ENCODE measurements at places on chromosomes 3 and 15.

- no peak for DNase-seq
Measured at GRCh38 chr15:43958861-43959330, 132.1 kb downstream of the WDR76 start.

GRCh38 chr15:79410237-79410636 lies 21.9 kb upstream of the MINAR1 start:
- no peak for DNase-seq

GRCh38 chr3:57179580-57180410 lies 14.6 kb upstream of the IL17RD start:
- DNase-seq = no peak

DNA sequence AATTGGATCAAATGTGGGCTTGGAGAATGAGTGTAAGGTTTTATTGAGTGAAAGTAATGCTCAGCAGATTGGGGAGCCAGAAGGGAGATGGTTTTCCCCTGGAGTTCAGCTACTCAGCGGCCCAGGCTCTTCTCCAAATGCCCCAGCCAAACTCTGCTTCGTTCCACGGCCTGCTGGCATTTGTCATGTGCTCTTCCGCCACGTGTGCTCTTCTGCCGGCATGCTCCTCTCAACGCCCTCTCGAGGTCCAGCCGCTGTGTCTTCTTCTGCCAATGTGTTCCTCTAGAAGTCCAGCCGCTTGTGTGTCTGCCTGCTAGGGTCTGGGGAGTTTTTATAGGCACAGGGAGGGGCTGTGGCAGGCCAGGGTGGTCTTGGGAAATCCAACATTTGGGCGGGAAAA lies 156.8 kb downstream of the RBPMS2 start:
- DNase-seq = no peak

GRCh38 chr15:68583321-68583720 lies 4.5 kb downstream of the CORO2B start:
- no peak for DNase-seq

GRCh38 chr3:160129459-160130061 lies 95.7 kb upstream of the C3orf80 start:
- no peak for DNase-seq

DNA sequence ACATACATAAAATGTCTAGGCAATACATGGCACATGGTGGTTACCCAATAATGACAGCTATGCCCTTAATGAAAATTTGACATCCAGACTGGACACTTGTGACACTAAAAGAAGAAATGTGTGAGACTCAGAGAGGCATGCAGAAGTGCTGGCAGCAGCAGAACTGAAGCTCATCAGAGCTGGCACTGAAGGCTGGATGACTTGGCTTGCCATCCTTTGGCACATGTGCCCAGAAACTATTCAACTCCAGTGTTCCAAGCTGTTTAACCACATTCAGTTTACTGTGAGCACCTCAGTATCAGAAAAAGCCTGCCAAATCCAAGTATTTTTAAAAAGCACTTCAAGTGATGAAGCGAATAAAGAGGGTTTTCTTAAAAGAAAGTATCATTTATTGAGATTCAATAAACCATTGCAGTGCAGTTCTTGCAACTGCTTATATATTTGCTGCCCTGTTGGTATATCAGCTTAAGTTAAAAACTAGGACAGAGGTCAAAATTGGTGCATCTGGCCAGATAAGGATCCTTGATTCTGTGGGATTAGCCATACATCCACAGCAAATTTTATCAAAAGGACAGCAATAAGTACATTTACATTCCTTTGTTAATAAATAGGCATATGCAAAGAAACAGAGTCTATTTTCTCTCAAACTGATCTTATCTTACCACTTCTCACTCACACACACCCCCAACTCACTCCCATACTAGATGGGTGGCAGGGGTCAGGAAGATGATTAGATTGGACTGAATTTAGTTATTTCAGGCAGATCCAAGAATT lies 15.8 kb downstream of the IGSF11 start:
- no peak for DNase-seq

GRCh38 chr15:24766511-24767133 lies 91.0 kb downstream of the NPAP1 start:
- no peak for DNase-seq

GRCh38 chr15:72193836-72194396 lies 3.7 kb downstream of the GRAMD2A start:
- no peak for DNase-seq

DNA sequence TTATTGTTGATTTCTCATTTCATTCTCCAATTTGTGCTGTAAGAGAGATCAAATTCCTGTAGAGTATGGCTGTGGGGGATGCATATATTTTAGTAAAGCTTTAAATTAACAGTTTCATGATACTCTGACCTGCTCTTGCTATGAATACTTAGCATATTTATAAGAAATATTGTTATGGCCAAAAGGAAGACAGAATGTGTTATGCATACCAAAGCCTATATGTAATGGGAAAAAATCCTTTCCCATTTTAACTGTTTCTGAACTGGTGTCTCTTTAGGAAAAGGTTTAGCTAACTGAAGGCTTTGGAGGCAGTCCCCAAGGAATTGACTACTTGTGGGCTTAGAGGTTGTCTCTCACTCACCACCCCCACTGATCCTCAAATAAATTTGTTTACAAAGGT lies 59.2 kb downstream of the CADPS start:
- DNase-seq = no peak

DNA sequence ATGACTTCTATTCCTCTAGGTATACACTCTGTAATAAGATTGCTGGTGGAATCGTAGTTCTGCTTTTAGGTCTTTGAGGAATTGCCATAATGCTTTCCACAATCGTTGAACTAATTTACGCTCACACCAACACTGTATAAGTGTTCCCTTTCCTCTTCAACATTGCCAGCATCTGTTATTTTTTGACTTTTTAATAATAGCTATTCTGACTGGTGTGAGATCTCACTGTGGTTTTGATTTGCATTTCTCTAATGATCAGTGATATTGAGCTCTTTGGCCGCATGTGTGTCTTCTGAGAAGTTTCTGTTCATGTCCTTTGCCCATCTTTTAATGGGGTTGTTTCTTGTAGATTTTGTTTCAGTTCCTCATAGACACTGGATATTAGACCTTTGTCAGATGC lies 12.8 kb downstream of the NXPE3 start:
- DNase-seq = no peak

DNA sequence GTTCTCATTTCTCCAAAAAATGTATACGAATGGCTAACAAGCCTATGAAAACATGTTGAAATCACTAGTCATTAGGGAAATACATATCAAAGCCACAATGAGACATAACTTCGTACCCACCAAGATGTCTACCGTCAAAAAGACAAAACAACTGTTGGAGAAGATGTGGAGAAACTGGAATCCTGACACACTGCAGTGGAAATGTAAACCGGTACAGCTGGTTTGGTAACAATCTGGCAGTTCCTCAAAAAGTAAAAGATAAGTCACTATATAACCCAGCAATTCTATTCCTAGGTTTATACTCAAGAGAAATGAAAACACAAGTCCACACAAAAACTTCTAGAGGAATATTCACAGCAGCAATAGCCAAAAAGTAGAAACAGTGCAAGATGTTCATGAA lies 7.0 kb downstream of the SCAPER start:
- DNase-seq = no peak

DNA sequence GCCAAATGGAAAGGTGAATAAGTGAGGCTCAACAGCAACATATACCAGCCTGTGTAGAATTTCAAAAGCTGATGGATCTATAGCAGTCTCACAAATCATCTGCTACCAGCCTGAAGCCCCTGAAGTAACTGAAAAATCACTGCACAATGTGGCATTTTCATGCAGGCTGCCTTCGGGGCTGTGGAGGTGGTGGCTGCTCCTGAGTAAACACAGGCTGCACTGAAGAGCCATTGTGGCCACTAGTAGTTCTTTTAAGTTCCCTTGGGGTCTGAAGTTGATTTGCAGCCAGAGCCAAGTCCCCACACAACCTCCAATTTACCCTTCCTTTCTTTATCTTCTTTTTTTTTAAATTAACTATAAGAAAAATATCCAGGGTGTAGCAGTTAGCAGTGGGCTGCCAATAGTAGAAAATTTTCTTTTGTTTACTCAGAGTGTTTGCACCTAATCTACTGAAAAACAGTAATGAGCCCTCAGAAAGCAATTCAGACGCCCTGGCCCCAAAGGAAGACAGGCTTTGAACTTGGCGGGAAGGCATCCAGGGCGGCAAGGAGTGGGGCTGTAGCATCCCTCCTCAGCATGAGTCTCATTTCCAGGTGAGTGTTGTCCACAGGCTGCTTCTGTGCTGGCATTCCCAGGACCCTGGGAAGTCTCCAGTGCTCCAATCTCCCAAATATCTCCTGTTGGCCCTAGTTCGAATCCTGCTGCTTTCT lies 13.3 kb upstream of the SUSD5 start:
- DNase-seq = no peak

GRCh38 chr15:81098861-81099651 lies 35.0 kb upstream of the CFAP161 start:
- no peak for DNase-seq

DNA sequence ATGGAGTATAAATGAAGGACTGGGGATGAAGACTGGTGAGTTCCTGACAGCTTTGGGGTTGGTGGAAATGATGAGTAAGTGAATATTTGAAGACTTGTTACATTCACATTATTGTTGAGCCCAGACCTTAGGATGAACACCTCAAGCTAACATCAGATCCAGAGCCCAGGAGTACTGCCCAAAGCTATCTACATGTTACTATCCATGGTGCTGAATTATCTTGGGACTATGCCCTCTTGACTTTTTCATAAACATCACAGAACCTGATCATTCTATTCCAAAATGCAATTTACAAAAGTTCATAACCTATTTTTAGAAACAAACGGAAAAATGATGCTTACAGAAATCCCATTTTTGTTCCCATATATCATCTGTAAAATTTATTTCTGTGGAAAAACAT lies 613.3 kb downstream of the TUSC7 start:
- DNase-seq = no peak

GRCh38 chr3:34570916-34571705 lies 772.7 kb downstream of the PDCD6IP start:
- no peak for DNase-seq

- no peak for DNase-seq
Measured at GRCh38 chr15:45117308-45118130, 3.4 kb downstream of the DUOXA2 start.

DNA sequence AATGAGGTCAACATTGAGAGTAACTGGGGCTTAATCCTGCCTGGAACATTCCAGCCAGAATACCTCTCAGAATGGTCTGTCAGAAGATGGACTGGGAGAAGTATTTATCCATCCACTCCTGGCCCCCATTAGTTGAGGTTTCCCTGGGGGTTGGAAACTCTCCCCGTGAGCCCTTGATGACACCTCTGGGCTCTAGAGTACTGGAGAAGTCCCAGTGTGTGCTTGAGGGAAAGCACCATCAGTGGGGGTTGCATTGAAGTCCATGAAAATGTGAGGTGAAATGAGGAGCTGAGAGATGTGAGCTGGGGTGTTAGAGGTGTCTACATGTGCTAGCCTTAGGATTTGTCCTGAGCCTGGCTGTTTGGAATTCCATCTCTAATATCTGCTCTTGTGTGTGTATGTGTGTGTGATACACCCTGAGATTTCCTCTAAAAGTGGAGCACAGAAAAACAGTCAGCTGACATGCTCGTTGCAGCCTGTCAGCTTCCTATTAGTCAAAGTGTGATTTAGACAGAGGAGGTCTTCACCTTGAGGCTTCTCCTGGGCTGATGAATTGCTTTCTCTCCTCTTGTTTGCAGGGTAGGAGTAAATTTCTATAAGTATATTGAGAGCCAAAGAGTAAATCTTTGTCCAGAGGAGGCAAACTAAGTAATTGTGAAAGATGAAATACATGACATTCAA lies 67.6 kb downstream of the NR1D2 start:
- no peak for DNase-seq

DNA sequence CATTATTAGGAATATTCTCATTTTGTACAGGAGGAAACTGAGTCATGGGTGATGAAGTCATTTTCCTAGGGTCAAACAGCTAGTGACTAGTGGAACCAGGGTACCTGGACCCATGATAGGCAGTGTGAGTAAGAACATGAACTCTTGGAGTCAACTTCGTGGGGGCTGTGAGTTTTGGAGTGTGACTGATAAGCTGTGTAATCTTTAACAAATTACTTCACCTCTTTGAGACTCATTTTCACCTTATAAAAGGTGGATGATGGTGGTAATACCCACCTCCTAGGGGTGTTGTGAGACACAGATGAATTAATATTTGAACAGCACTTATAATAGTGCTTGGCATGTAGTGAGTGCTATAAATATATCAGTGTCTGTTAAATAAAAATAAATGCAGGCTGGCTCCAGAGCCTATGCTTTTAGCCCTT lies 9.1 kb downstream of the SEMA6D start:
- DNase-seq = no peak

- no peak for DNase-seq
Measured at GRCh38 chr3:121483290-121483689, 62.5 kb downstream of the POLQ start.

DNA sequence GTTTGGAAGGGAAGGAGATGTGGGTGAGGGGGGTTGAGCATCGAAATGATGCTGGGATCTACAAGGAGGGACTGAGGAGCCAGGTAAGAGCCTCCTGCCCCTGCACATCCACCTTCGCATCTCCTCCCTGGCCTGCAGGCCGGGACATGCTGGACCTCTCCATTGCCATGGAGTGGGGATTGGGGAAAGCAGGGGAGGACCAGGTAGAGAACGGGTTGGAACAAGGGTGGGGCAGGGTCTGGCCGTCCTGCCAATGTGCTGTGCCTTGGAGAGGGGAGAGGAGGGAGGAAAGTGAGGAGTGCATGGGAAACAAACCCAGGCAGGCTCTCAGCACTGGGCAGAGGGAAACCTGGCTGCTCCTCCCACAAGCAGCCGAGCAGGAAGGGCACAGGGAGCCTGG lies 10.6 kb downstream of the PLA2G4B start:
- no peak for DNase-seq

DNA sequence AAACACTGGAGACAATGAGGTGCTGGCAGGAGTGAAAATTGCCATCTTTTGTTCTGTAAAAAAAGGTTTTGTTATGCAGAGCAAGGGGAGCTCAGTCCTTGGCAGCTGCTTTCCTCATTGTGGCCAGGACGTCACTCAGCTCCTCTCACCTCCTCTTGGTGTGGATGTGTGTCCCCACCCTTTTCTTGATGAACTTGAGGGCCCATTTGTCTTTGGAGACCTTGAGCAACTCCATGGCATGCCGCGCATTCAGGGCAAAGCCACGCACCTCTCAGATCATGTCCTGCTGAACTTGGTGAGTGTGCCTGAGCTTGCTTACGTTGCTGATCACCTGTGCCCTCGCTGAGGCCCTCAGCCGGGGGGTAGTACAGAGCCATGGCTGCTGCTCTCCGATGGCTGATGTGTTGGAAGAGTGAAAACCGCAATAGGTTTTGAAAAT lies 24.5 kb upstream of the BDH1 start:
- DNase-seq = no peak

GRCh38 chr3:110021659-110022058 lies 684.3 kb upstream of the DPPA4 start:
- no peak for DNase-seq

All from frontal cortex (tissue), 4 donors.